Colonic mucosa (tissue), 4 donors: ENCODE measurements at places on chromosomes 16 and 17.
A peak's percentile ranks its signal among the peaks of the same experiment; 100 is the strongest.

DNA sequence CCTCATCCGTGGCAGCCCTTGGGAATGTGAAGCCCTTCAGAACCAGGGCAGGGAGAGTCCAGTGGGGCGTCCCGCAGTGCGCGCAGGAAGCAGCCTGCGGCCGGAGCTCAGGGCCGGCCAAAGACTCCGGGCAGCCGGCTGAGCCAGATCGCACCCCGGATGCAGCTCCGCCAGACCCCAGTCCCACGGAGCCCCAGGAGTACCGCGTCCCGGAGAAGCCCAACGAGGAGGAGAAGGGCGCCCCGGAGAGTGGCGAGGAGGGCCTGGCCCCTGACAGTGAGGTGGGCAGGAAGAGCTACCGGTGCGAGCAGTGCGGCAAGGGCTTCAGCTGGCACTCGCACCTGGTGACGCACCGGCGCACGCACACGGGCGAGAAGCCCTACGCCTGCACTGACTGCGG lies 6.9 kb downstream of the ZNF205 start:
- no peak for DNase-seq

GRCh38 chr17:75848523-75849278 lies 4.5 kb upstream of the UNC13D start:
- DNase-seq: peak; percentile 93

DNA sequence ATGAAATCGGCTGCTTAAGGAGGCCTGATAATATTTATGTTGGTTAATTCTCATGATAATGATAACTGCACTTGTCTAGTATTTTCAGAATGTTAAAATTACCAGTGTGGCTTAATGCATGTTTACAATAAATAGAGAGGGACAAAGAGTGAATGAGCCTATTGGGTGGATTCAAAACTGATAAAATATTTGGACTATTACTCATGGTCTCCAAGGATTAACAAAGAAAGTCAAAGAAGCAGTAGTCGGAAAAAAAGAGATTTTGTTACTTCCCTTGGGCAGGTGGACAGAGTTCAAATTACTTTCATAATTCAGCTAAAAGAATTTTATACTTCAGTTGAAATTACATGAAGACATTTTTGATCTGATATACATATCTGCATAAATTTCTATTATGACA lies 258.2 kb upstream of the PMFBP1 start:
- DNase-seq: no peak

GRCh38 chr17:82531431-82531881 lies 11.9 kb downstream of the FOXK2 start:
- no peak for DNase-seq

GRCh38 chr16:86826941-86827340 lies 248.6 kb downstream of the FOXL1 start:
- no peak for DNase-seq

DNA sequence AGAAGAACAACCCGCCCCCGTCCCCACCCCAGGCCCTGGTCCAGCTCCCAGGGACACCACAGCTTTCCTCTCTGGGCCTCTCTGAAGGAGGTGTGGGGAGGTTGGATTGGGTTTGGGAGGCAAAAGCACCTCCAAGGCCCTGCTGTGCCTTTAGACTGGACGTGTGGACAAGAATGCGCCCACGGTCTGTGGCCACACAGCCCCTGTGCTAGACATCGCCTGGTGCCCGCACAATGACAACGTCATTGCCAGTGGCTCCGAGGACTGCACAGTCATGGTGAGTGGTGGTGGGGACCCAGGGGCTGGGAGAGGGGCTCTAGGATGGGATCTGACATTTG lies 3.0 kb downstream of the CORO1A start:
- no peak for DNase-seq

- DNase-seq: no peak
Observed at GRCh38 chr16:81321039-81321438, 6.3 kb downstream of the GAN start.

- DNase-seq: no peak
Observed at GRCh38 chr17:28623696-28624095, 9.7 kb upstream of the RSKR start.

- peak; percentile 62 for DNase-seq
Observed at GRCh38 chr17:43591779-43592562, 45.8 kb upstream of the ETV4 start.
